ENCODE measurements at places on chromosomes 3 and 15.

- no peak for DNase-seq
These were observed 44.1 kb downstream of the CPN2 start for GRCh38 chr3:194306771-194307640.

DNA sequence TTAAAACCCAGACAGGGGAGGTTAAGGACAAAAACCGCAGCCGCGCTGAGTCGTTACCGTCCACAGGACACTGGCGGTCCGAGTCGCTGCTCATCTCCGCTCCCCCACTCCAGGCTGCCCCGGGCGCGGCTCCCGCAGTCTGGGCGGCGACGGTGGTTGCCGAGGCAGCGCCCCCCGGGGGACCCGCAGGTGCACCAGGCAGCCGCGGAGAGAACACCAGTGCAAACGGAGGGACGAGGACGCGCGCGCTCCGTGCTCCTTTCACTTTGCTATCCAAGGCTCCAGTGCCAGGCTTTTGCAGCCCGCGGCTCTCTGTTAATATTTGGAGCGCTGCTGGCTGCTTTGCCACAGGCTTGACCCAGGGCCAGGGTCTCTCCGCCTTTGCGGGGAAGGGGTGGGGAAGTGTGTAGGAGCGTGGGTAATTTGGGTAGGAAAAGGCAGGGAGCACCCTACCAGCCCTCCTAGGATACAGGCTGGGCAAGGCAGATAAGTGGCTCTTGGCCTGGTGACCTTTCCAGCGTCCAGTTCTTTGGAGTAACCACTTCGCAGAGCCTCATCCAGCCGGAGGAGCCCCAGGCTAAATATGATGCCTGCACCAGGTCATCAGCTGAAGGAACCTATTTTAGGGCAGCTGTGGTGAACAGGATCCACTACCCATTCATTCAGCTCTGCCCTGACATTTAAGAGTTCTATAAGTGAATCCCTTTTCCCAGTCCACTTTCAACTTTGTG, at the start of gene GADL1:
GADL1 (minus strand) TSS at position 141 of the 731 bp plus-strand sequence; CDS start at position 94, 47 bp downstream.
- no peak for DNase-seq

- no peak for DNase-seq
These were observed 156.7 kb downstream of the CACNA1D start for GRCh38 chr3:53650928-53651661.

- no peak for DNase-seq
These were observed 1.3 kb downstream of the ABHD2 start for GRCh38 chr15:89089316-89090230.

DNA sequence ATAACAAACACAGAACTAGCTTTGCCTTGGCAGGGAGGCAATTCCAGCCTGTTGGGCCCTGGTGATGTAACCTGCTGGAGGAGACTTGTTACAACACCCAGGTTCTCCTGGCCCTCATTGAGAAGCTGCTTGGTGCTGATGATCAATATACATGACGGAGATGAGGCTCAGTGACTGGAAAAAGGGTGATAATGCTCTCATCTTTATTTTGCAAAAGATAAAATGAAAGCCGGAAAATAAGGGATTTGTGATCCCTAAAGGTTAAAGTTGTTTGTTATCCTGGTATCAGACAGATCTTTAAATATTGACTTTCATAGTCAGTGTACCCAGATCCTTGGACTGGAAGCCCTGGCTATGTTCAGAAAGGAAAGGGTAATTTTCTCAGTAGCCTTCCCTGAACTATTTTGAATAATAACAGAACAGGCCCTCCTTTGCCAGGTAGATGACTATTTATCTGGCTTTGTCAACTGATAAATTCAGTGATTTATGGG, 118.9 kb upstream of the MEIS2 start:
- no peak for DNase-seq

DNA sequence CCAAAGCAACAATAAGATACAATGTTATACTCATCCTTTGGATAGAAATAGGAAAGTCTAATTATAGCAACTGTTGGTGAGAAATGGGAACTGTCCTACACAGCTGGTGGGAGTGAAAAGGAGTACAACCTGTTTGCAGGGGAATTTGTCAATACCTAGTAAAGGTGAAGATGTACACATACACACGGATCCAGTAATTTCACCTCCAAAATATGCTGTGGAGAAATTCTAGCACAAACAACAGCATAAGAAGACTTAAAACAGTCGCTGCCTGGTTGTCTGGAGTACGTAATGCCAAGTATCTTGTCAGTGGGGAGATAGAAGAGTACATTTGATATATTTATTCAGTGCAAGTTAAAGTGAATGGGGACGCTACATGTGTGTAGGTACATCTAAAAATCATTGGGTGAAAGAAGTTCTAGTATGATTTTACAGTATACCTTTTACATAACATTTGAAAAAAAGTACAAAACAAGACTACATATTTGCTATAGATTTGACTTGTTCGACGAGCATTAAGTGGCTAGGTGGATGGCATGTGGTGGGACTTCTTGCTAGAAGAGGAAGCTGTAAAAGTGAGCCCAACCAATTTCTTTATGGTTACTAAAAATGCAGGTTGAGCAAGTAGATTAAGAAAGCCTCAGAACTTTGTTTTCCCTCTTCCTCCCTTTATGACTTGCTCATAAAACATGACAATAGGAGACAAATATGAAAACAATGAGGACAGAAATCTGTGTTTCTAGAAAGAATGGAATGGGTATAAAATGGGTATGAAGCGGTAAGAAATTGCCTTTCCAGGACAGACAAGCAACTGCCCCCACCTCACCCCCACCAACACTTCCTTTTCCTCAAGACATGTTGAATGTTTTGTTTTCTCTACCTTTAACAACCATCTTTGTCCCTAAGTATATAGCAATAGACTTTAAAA, 50.2 kb upstream of the CCR4 start:
- DNase-seq: no peak

- no peak for DNase-seq
These were observed 58.5 kb downstream of the CRYBG3 start for GRCh38 chr3:97880267-97880666.

DNA sequence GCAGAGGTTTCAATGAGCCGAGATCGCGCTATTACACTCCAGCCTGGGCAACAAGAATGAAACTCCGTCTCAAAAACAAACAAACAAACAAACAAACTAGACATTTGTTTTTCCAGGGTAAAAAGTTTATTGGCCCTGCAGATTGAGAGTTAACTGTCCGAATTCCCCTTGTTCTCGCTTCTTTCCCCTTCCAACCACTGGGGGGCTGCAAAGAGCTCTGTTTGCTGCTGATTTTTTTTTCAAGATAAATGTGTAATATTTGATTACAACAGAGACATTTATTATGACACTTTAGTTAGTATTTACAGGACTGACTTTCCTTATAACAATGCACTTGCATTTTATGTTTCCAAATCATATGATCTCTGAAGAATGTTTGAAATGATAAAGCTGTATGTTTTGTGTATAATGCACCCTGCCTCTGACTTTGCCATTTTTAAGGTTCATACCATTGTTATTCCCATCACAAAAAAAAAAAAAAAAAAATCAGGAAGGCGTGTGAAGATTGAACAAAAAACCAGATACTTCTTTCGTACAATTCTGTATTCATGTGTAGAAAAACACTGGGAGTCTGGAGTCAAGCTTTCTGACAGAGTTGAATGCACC, 2.8 kb downstream of the CLSTN2 start:
- DNase-seq: no peak

DNA sequence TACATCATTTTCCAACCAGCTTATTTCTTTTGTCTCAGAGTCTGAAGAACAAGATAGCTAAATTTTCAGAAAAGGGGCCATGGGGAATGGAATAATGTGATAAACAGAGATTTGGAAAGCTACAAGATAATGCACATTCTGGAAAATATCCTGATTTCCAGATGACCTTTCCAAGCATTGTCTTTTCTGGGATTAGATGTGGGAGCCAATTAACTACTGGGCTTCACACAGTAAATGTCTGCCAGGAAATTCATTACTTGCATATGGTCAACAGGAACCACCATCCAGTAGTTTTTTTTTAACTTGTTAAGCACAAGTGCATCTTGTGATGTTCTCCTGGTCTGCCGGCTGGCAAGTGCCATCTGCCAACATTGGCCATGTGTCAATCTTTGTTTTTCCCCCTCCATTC, 131.1 kb upstream of the BFSP2 start:
- DNase-seq: no peak

DNA sequence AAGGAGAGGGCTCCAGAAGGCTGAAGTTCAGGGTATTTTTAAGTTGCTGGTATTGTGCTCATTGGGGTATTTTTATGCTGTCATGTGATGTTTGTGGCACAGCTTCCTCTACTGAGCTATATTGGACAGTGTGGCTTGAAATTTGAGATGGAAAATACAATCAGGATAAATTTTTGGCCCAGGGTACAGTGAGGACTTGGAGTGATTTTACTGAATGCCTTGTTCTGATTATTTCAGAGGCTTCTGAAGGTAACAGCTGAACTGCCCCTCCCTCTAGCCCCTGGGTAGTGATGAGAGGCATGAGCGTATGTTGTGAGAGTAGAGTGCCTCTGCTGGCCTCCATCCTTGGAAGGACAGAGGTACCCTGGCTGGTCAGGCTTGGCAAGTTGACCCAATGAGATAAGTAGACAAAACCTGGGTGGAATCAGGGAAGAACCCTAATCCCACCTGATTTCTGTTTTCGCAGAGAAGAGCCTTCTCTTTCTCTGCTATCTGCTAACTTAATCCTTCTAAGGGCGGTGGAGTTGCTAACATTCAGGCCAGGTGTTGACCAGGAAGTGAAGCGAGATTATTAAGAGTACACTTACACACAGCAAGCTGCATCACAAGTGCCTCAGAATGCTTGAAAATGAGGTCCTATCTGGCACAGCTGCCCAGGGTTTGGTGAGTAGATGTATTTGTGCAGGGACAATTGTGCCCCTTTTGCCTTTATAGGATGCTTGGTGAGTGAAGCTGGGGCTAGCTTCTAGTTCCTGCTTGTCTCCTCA, 98.1 kb upstream of the CLSTN2 start:
- no peak for DNase-seq

GRCh38 chr3:36941162-36941561, 3.7 kb downstream of the TRANK1 start:
- no peak for DNase-seq

- no peak for DNase-seq
These were observed 60.9 kb upstream of the TJP1 start for GRCh38 chr15:29883126-29883525.

GRCh38 chr3:191321019-191321767, 8.0 kb upstream of the CCDC50 start:
- no peak for DNase-seq

DNA sequence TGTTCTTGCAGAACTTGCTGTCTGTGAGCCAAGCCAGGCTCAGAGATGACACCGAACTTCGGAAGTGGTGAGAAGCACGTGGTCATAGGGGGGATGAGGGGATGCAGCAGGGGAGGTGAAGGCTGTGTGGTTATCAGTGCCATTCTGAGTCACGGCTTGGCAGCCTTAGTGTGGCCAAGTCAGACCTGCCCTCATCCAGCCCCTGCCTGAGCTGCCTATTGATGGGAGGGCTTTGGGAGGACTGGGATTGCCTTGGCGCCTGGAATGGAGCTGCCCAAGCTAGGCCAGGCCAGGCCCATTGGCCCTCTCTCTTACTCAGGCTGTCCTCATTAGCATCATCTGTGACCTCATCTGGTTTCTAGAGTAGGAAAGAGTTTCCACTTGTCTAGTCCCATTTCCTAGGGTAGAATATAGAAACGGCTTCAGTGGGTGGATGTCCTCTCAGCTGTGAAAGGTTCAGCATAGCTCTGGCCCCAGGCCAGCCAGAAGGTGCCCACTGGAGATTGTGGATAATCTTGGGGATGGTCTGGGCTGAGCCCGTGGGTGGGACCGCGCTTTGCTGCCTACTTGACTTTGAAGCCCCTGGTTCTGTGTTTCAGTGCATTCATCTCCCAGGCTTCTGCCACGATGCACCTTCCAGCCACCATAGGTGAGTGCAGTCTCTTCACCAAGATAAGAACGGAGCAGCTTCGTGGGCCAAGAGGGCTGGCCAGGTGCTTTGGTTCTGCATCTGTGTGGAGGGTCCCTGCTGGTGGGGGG, 7.2 kb downstream of the FAH start:
- no peak for DNase-seq

DNA sequence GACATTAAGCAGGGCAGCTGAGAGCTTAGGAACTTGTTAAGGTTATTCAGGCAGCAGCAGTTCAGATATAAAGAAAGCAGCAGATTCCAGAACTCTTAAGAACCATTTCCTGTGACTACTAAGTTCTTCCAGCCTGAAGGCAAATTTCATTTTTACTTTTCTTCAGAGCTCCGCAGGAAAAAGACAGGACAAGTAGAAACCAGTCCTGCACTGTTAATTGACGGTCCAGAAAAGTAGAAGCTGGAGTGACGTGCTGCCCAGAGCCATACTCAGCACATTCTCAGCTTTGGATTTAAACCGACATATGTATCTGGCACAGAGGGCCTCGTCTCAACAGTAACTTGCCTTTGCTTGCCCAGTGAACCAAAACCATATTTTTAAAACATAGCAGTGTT, 219.4 kb upstream of the STRIT1 start:
- DNase-seq: no peak

DNA sequence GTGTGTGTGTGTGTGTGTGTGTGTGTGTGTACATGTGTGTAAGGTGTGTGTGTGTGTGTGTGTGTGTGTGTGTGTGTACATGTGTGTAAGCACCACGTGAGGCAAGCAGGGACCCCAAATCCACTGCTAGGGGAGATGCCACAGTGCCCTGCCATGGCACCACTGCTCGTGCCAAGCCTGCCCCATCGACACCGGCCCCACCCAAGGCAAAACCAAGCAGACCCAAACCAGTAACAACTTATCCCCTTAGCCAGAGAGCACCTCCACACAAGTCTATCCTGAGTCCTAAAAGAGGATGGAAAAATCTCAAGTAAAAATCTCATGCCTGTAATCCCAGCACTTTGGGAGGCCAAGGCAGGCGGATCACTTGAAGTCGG, 45.1 kb downstream of the BDH1 start:
- no peak for DNase-seq

GRCh38 chr15:74789171-74789631, 7.3 kb downstream of the CSK start:
- no peak for DNase-seq

DNA sequence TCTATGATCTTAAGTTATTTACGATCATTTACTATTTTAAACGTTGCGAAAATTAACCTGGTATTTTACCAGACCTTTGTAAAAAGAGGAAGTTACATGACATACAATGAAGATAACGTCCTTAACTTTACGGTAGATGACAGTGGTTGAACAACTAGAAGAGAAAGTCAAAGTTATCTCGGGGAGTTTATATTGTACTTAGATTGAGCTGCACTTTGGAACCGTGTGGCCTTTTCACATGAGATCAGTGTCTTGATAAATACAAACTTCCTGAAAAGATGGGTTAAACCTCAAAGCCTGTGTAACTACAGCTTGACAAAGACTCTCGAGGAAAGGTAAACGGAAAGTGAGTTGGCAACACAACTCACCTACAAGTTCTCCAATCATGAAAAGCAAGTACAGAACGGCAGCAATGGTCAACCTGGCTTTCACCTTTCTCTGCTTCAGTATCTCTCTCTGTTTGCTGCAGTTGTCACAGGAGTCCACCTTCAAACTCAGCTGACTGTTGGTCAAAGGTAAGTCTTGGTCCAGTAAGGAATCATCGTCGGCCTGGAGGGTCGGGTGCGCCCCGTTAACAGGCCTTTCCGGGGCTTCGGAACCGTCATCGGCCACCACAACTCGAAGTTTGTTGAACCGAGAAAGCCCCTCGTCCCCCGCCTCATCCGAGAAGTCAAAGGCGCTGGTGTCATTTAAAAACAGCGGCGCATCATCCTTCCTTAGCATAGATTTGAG, 793 bp downstream of the SLC30A4 start:
- DNase-seq: no peak
